ENCODE measurements at places on chromosomes 12 and 14.

DNA sequence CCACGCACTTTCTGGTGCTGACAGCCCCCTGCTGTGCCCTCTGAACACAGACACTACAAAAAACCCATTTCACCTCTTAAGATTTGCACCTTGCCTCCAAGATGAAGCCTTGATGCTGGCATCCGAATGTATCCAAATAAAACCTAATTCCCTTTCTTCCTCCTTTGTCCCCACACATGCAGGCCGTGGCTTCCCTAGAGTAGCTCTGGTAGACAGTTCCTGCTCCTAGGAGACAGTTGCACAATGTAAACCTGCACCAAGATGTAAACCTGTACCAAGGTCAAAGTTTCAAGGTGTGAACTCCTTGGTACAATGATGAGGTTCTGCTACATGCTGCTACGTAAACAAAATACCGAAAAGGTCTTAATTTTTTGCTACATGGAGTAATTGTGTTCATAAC is 625 bp upstream of the ABHD12B start:
- DNase-seq: no peak
- H3K4me3 ChIP-seq: no peak overlapping the region
- H3K27ac ChIP-seq: no peak overlapping the region
- H3K36me3 ChIP-seq: no peaks in the 10 kb centered on the region
- H3K4me1 ChIP-seq: peaks cover 34% of the 10 kb centered on the region

- H3K4me3 ChIP-seq: no peak overlapping the region
- H3K4me1 ChIP-seq: no peaks in the 10 kb centered on the region
- no peak for DNase-seq
- no peak overlapping the region for H3K27ac ChIP-seq
- H3K27me3 ChIP-seq: peaks cover 6% of the 10 kb centered on the region
Measured at GRCh38 chr14:38243696-38244240, 12.1 kb downstream of the CLEC14A start.

GRCh38 chr14:54219261-54220070 is 177.3 kb upstream of the CDKN3 start:
- H3K4me1 ChIP-seq: peaks cover 19% of the 10 kb centered on the region
- no peak overlapping the region for H3K27ac ChIP-seq
- H3K27me3 ChIP-seq: peaks cover 80% of the 10 kb centered on the region
- peak; percentile 3 for DNase-seq

DNA sequence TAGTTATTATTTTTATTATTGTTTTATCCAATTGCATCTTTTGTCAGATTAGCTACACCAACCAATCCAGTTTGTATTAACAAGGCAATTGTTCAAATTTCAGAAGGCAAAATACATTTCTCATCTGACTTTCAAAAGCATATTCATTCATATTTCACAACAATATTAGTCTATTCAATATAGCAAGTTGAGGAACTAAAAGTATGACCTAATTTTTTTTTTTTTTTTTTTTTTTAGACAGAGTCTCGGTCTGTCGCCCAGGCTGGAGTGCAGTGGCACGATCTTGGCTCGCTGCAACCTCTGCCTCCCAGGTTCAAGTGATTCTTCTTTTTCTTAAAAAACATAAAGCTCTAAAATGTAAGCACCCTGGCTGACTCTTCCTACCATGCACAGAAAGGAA is 17.3 kb downstream of the COX14 start:
- peaks cover 32% of the 10 kb centered on the region for H3K4me1 ChIP-seq
- H3K27me3 ChIP-seq: no peaks in the 10 kb centered on the region
- H3K27ac ChIP-seq: no peak overlapping the region
- no peak overlapping the region for H3K4me3 ChIP-seq

GRCh38 chr12:52557476-52557875 is 4.5 kb upstream of the KRT71 start:
- no peaks in the 10 kb centered on the region for H3K4me1 ChIP-seq
- H3K4me3 ChIP-seq: no peak overlapping the region
- no peaks in the 10 kb centered on the region for H3K36me3 ChIP-seq

DNA sequence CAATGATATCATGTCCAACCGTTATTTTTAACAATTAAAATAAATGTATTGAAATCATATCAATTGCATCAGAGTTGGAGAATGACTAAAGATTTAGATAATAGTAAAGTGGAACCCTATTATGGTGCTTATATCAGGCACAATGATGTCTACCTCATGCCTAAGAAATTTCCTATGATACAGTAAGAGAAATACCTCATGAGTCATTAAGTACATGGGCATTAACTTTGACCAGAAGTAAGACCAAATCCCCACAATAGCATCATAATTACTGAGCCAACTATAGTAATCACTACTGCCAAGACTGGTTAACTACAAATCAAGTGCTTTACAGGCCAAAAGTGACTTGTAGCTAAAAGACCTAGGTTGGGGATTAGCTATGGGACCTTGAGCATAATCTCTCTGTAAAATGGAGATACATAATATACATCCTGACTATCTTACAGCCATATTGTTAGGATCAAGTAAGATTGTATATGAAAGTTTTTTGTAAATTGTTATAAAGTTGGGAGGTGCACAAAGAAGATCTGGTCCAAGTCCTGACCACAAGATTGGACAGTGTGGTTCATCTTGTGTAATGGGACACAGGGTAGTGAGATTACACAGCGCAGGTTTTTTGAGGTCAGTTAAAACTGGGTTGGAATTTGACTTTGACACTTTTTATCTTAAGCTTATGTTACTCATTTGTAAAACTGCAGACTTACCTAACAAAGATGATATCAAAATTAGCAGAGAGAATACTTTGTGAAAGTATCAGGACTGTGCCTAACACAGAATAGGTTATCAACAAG is 60.5 kb downstream of the ERGIC2 start:
- peaks cover 24% of the 10 kb centered on the region for H3K36me3 ChIP-seq
- H3K27ac ChIP-seq: no peak overlapping the region
- DNase-seq: no peak
- H3K4me1 ChIP-seq: peaks cover 16% of the 10 kb centered on the region
- no peak overlapping the region for H3K4me3 ChIP-seq

DNA sequence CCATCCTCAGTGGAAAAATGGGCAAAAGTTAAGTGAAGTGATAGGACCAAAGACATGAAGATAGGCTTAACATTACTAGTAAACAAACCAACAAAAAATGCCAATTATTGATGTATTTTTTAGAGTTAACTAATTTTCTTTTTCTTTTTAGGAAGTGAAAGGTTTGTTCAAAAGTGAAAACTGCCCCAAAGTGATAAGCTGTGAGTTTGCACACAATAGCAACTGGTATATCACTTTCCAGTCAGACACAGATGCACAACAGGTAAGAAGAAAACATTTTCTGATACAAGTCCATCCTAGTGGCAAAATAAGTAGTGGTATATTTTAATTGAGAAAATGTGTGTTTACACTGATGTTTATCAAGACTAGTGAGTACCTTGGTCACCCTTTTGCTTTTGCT is 39.6 kb downstream of the LARP4 start:
- H3K36me3 ChIP-seq: peaks cover 33% of the 10 kb centered on the region
- peaks cover 15% of the 10 kb centered on the region for H3K4me1 ChIP-seq
- H3K4me3 ChIP-seq: no peak overlapping the region
- no peak for DNase-seq
- H3K27ac ChIP-seq: no peak overlapping the region

GRCh38 chr14:53430870-53431269 is 277.7 kb upstream of the DDHD1 start:
- no peaks in the 10 kb centered on the region for H3K4me1 ChIP-seq
- peaks cover 2% of the 10 kb centered on the region for H3K36me3 ChIP-seq
- no peak overlapping the region for H3K27ac ChIP-seq

- H3K27ac ChIP-seq: no peak overlapping the region
- no peaks in the 10 kb centered on the region for H3K4me1 ChIP-seq
- DNase-seq: no peak
- H3K36me3 ChIP-seq: peaks cover 21% of the 10 kb centered on the region
Measured at GRCh38 chr14:100128688-100129087, 30.8 kb downstream of the DEGS2 start.

DNA sequence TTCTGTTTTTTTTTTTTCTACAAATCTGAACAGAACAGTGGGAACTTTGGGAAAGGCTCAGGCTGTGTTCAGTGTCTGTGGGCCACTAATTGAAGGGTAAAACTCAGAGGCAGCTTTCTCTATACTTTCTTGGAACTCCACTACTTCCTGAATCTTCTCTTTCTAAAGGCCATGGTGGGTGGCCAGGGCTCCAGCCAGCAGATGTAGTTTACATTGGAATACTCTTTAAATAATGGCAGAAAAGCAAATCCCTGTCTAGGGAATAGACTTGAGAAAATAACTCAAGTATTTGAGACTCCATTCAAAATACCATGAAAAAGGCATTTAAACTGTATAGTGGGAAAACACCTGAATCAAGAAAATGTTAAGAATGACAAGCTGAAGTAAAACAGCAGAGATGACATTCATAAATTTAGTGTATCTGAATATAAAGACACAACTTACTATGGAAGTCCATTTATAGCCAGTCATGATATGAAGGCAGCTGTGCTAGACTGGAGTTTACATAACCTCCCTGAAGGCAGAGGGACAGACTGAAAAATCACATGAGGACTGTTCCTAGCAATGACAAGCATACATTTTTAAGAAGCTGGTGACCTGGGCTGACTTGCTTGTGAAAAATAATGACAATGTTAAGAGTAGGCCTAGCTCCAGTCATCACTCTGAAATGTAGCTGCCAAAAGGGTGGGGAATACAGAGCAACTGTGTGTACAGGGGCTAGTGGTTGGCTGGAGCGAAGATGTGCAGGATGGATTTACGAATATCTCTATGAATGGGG is 168.6 kb downstream of the STXBP6 start:
- peaks cover 5% of the 10 kb centered on the region for H3K27me3 ChIP-seq
- no peak for DNase-seq
- no peaks in the 10 kb centered on the region for H3K4me1 ChIP-seq
- H3K4me3 ChIP-seq: no peak overlapping the region

- peaks cover 73% of the 10 kb centered on the region for H3K36me3 ChIP-seq
- peaks cover 70% of the 10 kb centered on the region for H3K4me1 ChIP-seq
- peak overlapping the region; percentile 78 for H3K4me3 ChIP-seq
Measured at GRCh38 chr12:10369557-10370415, 20.1 kb downstream of the KLRK1 start.

DNA sequence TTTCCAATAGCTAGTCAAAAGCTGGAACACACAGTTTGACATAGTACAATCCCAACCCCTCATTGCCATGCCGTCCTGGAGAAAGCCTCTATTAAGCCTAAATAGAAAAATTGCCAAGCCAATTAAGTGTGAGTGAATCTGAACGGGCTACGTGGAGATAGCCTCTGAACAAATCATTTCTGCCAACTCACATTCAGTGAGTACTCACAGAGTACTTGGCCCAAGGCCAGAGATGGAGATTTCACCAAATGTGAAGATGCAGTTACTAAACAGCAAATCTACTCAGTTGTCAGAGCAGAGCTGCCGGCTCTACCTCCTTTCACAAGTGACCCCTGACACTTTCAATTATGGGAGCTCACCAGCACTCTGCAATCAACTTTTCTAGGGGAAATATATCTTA is 350.0 kb downstream of the GALC start:
- no peaks in the 10 kb centered on the region for H3K27me3 ChIP-seq
- H3K27ac ChIP-seq: no peak overlapping the region
- H3K4me3 ChIP-seq: no peak overlapping the region
- H3K36me3 ChIP-seq: no peaks in the 10 kb centered on the region

- H3K4me1 ChIP-seq: no peaks in the 10 kb centered on the region
- DNase-seq: no peak
- H3K36me3 ChIP-seq: no peaks in the 10 kb centered on the region
Measured at GRCh38 chr12:75058228-75058627, 151.4 kb downstream of the KCNC2 start.

DNA sequence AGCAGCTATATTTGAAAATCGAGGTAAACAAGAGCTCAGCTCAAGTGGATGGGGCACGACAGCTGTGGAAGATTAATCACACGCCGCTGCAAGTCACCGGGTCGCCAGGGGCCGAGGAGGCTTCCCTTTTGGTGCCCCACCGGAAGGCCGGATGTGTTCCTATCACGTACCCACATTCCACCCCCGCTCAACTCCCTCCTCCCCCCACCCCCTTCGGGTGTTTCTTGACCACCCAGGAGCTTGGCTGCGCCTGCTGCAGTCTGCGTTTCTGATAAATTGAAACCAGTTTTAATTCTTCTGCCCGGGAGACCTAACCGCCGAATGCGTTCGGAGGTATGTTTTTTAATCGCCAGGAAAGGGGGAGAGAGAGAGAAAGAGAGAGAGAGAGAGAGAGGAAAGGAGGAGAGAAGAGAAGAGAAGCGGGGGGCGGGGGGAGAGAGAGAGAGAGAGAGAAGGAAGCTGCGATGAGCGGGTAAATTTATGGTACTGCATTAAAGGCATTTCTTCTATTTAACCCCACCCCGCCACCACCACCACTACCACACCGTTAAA is 1.8 kb downstream of the SLC8A3 start:
- peak; percentile 25 for DNase-seq
- peaks cover 60% of the 10 kb centered on the region for H3K27me3 ChIP-seq
- peak overlapping the region; percentile 58 for H3K27ac ChIP-seq

GRCh38 chr14:21868442-21869046 is 194.9 kb upstream of the OR4E1 start:
- peaks cover 28% of the 10 kb centered on the region for H3K4me1 ChIP-seq
- DNase-seq: peak; percentile 75
- no peaks in the 10 kb centered on the region for H3K27me3 ChIP-seq

GRCh38 chr14:106843951-106844483 is 1317.6 kb downstream of the TMEM121 start:
- peaks cover 39% of the 10 kb centered on the region for H3K4me1 ChIP-seq
- H3K36me3 ChIP-seq: no peaks in the 10 kb centered on the region
- peak; percentile 28 for DNase-seq
- H3K27me3 ChIP-seq: no peaks in the 10 kb centered on the region

DNA sequence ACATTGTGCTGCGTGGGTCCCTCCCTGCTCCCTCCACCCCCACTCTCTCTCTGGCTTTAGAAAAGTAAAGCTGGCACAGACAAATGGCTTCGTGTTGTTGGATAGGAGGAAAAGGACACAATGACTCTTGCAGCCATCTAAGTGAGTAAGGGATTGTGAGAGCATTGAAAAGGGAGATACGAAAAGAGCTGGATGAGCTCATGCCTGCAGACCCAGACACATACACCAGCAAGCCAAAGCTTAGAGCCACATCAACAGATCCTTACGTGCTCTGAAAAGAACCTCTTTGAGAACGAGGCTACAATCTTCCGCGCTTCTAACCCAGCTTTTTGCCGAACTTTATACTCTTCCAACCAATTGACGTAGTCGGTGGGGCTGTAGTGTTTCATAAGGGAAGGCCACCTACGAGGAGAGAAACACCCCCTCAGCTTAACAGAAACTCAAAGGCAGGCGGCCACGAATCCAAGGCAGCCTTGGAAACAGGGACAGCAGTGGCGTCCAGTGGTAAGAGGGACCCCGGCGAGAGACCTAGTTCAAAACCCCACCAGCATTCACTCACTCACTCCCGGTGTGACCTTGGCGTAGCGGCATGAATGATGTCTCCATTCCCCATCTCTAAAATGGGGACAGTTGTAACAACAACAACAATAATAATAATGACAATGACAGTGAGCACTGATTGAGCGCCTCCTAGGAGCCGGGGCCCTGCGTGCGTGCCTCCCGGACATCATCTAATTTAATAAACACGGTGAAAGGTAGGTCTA is 1.1 kb downstream of the FBXO21 start:
- peaks cover 22% of the 10 kb centered on the region for H3K36me3 ChIP-seq
- H3K4me1 ChIP-seq: peaks cover 25% of the 10 kb centered on the region
- H3K27me3 ChIP-seq: no peaks in the 10 kb centered on the region
- H3K27ac ChIP-seq: peak overlapping the region; percentile 81

GRCh38 chr12:102364709-102365108 is 115.7 kb downstream of the IGF1 start:
- DNase-seq: no peak
- H3K36me3 ChIP-seq: no peaks in the 10 kb centered on the region
- peaks cover 39% of the 10 kb centered on the region for H3K27me3 ChIP-seq

- no peak for DNase-seq
- H3K27ac ChIP-seq: no peak overlapping the region
- peaks cover 9% of the 10 kb centered on the region for H3K36me3 ChIP-seq
- peaks cover 17% of the 10 kb centered on the region for H3K4me1 ChIP-seq
Measured at GRCh38 chr14:63654346-63654745, 12.7 kb upstream of the WDR89 start.

GRCh38 chr12:61999311-61999710 is 260.9 kb upstream of the USP15 start:
- H3K27me3 ChIP-seq: peaks cover 5% of the 10 kb centered on the region
- DNase-seq: no peak
- no peaks in the 10 kb centered on the region for H3K36me3 ChIP-seq
- H3K4me3 ChIP-seq: no peak overlapping the region

All from activated naive CD8-positive, alpha-beta T cell treated with anti-CD3 and anti-CD28 coated beads for 36 hours (primary cell).